ENCODE measurements at places on chromosomes 7 and 10. TPM values are rescaled to one million over a fixed set of nuclear protein-coding genes. Genes with fewer than 3 reads are reported as not detected.

DNA sequence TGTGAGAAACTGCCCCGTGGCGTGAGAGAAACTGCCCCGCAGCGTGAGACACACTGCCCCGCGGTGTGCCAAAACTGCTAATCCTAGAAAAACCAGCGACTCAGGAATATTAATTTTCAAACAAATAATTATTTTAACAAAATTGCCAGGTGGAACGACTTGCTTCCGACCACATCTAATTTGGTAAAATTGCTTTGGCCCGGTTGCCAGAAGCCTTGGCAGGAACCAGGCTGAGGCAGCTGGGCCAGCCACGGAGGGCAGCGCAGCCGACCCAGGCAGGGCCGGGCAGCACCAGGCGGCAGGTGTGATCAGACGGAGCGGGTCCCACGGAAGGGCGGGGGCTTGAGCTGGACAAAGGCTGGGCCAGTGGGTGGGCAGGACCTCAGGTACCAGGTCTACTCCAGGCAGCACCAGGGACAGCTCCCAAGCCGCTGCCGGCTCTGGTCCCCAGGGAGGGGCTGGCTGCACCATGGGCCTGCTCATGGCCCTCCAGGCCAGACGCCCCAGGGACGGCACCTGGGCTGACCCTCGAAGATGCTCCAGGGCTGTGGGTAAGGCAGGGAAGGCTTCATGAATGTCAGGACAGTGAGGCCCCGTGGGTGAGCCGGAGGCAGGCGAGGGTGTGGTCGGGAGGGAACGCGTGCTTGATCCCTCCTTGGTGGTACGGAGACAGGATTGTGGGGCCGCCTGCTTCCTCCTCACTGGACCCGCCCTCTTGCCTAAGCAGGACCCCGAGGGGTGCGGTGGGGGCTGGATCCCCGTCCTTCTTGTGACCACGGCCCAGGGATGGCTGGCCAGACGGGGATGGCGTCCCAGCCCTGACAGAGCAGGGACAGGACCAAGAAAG, 7.7 kb upstream of the ADGRA1 start:
- DNase-seq = no peak

- DNase-seq = no peak
Observed at GRCh38 chr7:139982927-139983920, 79.5 kb downstream of the PARP12 start.

Gene FLNC
- total RNA-seq = 254 TPM

Gene PLCE1
- total RNA-seq = 6.7 TPM

Gene CDC14C
- 0.32 TPM for total RNA-seq

- peak; percentile 19 for DNase-seq
Observed at GRCh38 chr10:110172155-110172554, 35.2 kb upstream of the MXI1 start.
